ENCODE measurements at places on chromosomes 12 and 14. TPM values are rescaled to one million over a fixed set of nuclear protein-coding genes. Genes with fewer than 3 reads are reported as not detected.
A peak's percentile ranks its signal among the peaks of the same experiment; 100 is the strongest.

- no peak for DNase-seq
Observed at GRCh38 chr12:104171785-104172569, 34.0 kb upstream of the NFYB start.

- DNase-seq, result no peak
Observed at GRCh38 chr14:32070282-32070681, 6.8 kb upstream of the ARHGAP5 start.

DNA sequence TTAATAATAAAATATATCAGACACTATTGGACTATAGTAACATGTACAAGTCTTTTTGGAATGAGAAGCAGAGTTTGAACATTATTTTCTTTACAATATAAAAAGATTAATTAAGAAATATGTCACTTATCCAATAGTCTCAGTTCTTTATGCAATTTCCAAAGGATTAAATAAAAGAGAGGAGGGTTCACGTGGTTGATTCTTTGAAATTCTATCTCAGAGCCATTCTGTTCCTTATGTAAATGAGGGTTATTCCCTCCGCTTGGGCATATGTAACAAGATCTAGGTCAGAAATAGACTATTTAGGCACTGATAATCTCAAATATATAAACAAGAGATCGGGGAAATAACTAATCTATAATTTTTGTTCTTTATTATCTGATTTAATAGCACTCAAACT lies 2.1 kb upstream of the TUBA1A start:
- no peak for DNase-seq

GRCh38 chr12:115569345-115570068 lies 708.0 kb downstream of the MED13L start:
- DNase-seq, result no peak

GRCh38 chr12:108214486-108214885 lies 85.4 kb downstream of the WSCD2 start:
- DNase-seq, result peak; percentile 66

DNA sequence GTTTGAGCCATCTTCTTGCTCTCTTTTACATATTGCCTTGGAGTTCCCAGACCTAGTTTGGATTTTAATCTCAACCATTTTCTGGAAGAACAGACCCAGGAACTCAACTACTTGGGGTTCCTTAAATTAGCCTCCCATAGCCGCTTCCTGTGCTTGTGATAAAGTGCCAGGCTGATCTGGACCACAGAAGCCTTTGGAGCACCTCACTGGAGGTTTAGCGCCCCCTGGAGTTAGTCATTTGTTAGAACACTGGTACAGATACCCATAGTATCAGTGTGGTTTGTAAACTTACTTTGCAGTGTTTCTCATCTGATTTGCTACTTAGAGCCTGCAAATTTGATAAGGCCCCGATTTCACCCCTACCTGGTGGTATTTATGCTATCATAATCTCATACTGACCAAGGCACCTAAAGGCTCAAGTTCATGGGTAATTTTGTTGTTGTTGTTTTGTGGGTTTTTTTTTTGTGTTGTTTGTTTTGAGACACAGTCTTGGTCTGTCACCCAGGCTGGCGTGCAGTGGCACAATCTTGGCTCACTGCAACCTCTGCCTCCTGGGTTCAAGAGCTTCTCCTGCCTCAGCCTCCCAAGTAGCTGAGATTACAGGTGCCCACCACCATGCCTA lies 3.7 kb downstream of the UNC119B start:
- peak; percentile 92 for DNase-seq

GRCh38 chr12:107386569-107386968 lies 293.2 kb upstream of the CRY1 start:
- no peak for DNase-seq

DNA sequence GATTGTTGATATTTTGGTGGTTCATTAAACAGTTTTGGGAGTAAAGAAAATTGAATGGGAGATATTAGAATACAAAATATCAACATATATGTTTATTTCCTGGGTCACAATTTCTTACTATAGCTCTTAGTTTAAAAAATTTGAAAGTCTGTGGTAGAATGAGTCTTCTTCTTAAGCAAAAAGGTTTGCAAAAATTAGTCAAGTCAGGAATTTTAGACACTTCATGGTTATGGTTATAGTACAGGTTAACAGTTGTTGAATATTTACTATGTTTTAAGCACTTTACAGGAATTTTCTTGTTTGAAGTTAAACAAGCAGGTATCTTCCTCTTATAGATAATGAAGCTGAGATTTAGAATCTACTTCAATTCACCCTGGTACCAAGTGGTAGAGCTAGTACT lies 56.8 kb downstream of the USP15 start:
- no peak for DNase-seq

DNA sequence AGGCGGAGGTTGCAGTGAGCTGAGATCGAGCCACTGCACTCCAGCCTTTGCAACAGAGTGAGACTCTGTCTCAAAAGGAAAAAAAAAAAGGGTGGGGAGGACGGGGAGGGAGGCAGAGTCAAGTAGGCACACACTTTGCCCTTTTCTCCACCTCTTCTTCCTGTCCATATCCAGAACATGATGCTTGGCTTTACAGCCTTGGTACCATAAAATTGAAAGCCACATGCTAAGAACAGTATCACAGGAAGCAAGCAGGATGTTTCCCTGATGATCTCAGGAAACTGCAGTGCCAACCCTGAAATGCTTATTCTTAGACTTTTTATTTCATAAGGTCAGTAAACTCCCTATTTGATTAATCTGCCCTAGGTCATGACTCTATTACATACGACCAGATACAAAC lies 32.5 kb upstream of the YAF2 start:
- DNase-seq, result no peak

DNA sequence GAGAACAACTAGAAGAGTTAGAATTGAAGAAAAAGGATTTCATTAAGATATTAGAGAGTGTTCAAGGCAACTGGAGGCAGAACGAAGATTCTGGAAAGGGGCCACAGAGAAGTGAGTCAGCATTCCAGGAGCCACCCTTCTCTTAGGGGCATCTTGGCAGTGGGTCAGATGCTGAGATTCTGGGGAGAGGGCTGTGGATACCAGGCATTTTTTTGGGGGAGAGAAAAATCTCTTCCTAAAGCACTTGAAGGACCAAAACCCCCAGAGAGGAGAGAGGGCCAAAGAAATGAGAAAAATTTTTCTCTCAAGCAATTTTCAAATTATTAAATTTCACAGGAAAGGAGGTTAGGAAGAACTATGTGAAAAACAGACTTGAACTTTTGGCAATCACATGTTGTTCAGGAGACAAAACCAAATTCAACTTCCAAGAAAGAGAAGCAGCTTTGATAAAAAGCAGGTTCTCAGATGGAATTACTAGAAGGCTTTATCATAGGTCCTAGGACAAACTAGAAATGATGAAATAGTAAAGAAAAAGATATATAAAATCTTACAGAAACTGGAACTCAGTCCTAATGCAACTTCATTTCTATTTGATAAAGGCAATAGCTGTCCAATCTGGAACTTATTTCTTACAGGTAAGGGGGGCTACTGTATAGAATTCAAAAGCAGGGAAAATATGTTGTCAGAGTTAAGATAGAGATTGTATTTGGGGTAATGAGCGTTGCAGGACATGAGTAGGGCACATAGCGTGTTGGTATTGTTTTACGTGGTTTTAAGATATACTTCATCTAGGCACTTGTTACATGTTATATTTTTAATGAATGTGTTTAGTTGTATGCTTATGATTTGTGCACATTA lies 1.1 kb upstream of the CLEC2D start:
- no peak for DNase-seq

DNA sequence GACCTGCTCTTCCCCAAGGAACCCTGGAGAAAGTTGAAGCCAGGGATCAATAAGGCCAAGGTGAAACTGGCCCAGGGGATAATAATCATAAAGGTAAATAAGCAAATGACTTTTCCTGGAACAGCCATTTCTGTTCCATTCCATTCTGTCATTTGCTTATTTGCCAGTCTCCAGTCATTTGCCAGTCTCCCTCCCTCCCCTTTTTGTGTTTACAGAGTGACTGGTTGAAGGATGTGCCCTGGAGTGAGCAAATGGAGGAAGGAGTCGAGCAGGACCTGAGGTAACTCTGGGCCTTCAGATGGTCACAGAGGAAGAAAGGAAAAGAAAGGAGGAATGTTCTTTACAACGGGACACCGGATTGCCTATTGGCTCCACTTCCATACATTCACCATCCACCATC lies 17.8 kb upstream of the DCD start:
- no peak for DNase-seq

- DNase-seq, result no peak
Observed at GRCh38 chr14:61406675-61407074, 85.3 kb downstream of the PRKCH start.

- DNase-seq, result peak; percentile 5
Observed at GRCh38 chr12:98999559-98999958, 354.5 kb downstream of the APAF1 start.

GRCh38 chr12:71748081-71748850 lies 6.4 kb upstream of the RAB21 start:
- DNase-seq, result peak; percentile 54

DNA sequence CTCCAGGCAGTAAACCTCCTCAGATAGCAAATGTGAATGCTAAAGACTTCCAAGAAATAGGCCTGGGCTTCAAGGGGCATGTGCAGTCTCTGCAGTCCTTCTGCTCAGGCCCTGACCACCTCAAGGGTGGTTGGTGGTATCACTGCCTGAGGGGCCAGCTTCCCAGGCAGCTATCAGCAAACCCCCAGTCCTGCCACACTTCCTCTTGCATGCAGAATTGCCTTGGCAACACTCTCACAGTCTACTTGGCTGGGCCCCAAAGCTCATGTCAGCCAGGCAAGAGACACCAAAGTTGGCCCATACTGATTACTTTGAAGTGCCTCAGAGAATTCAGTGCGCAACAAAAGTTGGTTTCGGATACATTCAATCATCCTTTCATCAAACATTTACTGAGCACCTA lies 3.5 kb upstream of the ASB8 start:
- no peak for DNase-seq

The TIMM9 gene
- total RNA-seq, result 34.3 TPM

The NGB gene
- total RNA-seq, result not detected

The EFS gene
- total RNA-seq, result 28.2 TPM

The C12orf54 gene
- total RNA-seq, result not detected

The IFT81 gene
- total RNA-seq, result 32.0 TPM

The NFE2 gene
- total RNA-seq, result 4.3 TPM

The ATXN3 gene
- 56.2 TPM for total RNA-seq

The LALBA gene
- total RNA-seq, result not detected

The SOCS2 gene
- total RNA-seq, result 30.1 TPM
